ENCODE measurements at places on chromosomes 1 and 21.

DNA sequence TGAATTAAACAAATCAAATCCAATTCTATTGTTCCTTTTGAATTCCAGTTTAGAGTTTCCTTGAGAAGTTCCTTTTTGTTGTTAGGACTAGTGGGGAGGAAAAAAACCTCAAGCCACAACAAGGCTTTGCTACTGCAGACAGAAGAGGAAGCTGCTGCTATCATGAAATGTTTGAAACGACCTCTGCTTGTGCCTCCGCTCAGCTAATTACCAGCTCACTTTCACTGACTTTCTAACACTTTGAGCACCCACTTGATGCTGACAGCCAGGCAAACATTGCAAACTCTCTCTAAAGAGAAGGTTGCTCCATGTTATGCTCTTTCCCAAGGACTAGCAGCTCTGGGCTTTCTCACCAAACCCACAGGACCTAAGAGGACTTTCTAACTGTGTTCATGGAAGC lies 203.9 kb upstream of the PROX1 start:
- DNase-seq = no peak

GRCh38 chr1:9728451-9729295 lies 77.1 kb downstream of the PIK3CD start:
- peak; percentile 58 for DNase-seq

DNA sequence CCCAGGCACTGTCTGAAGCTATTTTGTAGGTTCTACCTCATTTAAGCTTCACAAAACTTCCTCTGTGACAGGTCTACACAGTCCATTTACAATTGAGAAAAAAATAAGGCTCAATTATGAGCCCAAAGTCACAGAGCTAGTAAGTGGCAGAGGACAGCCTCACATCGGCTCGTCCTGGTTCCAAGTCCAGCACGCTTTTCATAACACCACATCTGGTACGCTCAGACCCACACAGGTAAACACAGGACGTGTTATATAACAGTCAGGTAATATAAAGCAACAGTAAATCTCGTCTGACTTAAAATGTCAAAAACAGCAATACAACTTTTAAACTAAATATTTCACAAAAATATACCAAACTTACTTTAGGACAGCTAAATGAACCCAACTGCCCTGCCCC lies 13.1 kb downstream of the JAK1 start:
- no peak for DNase-seq

- DNase-seq = no peak
Measured at GRCh38 chr1:103461161-103462105, 64.1 kb upstream of the RNPC3 start.

GRCh38 chr1:220680085-220680687 lies 10.0 kb upstream of the C1orf115 start:
- DNase-seq = no peak

DNA sequence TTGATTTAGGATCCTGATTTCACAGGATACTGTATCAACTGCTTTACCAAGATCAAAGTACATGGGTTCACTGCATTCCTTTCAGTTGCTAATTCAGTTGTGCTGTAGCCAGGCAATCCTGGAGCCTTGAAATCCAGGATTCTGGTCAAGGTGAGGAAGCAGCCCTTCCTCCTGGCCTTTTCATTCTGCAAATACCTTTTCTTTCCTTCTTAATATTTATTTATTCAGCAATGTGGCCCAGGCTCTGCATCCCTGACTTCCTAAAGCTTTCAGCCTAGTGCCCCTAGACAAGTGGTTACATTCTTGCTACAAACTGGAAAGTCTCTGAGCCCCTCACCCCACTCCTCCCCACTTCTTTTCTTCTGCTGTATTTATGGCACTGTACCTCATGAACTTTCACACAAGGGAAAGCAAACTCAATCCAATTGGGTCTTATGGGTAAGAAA lies 16.2 kb downstream of the LRRC8D start:
- DNase-seq = no peak

GRCh38 chr1:23803674-23804073 lies 3.1 kb upstream of the GALE start:
- DNase-seq = no peak

DNA sequence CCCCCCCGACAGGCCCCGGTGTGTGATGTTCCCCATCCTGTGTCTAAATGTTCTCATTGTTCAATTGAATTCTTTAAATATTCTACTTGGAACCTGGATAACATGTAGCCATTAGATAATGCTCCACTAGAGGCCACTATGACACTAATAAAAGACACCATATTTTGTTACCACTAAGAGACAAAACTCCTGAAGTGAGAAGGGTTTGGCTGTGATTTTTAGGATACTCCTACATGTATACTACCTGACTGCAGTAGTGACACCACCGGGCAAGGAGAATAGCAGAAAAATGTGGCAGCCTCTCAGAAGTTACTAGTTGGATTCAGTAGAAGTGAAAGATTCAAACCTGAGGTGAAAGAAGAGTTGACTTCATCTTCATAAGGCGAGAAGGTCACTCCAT lies 36.0 kb downstream of the F5 start:
- DNase-seq = no peak

GRCh38 chr1:1117469-1117831 lies 1.6 kb upstream of the C1orf159 start:
- DNase-seq = no peak

- no peak for DNase-seq
Measured at GRCh38 chr1:203628201-203629015, 1.8 kb downstream of the ATP2B4 start.

- DNase-seq = no peak
Measured at GRCh38 chr1:211566431-211567025, 12.4 kb downstream of the SLC30A1 start.

DNA sequence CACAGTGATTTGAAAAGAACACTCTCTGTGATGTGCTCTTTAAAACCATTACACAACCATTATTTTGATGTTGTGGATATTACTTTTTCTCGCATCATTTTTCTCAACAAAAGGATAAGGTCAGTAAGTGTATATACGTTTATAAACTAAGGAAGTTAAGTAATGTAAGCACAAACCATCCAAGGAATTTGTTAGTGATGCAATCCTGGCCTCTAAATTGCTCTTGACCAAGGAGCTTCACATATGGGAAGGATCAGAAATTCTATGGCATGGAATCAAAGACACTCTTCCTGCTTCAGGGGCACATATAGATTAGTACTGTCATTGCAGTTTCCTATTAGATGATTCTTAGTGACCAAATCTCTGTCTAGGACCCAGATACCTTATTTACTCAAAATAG lies 3.6 kb upstream of the PPP2R5A start:
- DNase-seq = no peak
